ENCODE measurements at places on chromosomes 6 and 20.

DNA sequence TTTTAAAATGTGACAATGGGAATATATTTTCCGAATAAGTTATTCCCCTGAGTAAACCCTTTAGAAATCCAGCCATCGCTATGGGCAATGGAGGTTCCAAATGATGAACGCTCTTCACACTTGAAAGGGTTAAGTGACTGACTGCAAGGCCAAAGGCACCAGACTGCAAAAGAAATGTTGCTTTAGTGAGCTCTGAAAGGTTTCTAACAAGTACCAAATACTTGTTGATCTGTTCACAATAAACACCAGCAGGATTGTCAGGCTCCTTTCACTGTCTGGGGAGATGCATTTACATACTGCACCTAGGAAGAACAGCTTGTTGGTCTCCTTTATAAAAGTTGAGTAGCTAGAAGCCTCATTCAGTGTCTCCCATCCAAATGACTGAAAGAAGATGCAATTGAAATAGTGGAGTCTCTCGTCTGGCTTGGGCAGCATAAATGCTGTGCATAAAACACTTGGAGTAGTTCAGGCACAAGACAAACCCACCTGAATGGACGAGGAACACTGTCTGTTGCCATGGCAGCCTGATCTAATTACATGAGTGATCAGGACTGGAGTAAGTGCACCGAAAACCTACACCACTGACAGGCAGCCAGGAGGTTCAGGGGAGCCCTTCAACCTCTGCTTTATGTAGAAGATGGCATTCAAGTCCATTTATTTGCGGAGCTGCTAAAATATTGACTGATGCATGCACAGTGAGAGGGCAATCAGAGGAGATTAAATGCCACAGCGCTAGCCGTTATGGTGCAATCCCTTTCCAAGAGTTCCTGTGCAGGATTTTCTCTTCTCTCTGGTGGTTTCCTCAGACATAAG, 2.9 kb downstream of the ATXN1 start:
- no peak for DNase-seq

GRCh38 chr6:105886066-105886813, 199.9 kb upstream of the PRDM1 start:
- no peak for DNase-seq

DNA sequence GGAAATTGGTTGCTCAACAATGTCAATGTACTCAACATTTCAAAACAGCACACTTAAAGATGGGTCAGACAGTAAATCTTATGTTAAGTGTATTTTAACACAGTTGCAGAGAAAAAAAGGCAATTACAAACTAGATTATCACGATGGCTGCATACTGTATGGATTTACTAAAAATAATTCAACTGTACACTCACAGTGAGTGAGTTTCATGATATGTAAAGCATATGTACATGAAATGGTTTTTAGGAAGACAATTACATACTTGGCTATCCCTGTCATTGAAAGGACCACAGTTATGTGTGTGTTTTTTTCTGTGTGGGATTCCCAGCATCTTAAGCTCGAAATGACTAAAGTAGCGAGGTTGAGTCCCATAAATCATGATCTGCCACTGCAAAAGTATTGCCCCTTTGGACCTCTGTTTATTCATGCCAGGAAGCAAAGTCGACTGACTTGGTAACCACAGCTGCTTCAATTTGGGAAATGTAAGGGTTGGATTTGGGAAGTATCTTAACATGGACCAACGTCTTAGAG, 5.5 kb upstream of the SALL4 start:
- no peak for DNase-seq

DNA sequence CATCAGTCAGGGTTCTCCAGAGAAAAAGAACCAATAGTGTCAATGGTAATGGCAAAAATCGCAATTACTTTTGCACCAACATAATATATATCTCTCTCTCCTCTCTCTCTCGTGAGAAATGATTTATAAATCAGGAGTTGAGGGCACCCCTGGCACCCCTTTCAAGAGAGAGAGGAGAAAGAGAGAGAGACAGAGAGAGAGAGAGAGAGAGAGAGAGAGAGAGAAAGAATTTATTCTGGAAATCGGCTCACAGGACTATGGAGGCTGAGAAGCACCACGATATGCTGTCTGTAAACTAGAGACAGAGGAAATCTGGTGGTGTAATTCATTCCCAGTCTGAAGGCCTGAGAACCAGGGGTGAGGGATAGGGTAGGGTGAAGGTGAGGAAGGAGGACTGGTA, 201.9 kb upstream of the MAP3K7 start:
- DNase-seq: no peak

DNA sequence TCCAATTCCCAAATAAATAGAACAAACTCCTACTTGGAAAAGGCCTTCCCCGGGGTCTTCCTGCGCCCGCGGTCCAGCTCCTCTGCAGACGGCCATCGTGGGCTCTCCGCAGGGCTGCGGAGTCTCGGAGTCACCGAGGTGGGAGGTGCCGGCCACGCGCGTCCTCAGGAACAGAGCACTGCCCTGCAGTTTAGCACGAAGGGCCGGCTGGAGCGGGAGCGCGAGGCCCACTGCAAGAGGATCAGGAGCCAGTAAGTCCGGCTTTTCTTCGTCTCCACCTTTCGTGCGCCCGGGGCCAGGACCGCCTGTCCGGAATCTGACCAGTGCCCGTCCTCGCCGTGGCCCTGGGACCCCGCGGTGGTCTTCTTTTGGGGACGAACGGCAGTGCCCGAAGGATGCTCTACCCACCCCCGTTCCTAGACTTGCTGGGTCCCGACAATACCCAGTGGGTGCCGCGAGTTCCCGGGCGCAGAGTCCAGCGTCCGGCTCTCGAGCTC, 1.4 kb downstream of the BHLHE23 start:
- DNase-seq: no peak

GRCh38 chr20:25580711-25581110, 4.6 kb downstream of the NINL start:
- DNase-seq: no peak

DNA sequence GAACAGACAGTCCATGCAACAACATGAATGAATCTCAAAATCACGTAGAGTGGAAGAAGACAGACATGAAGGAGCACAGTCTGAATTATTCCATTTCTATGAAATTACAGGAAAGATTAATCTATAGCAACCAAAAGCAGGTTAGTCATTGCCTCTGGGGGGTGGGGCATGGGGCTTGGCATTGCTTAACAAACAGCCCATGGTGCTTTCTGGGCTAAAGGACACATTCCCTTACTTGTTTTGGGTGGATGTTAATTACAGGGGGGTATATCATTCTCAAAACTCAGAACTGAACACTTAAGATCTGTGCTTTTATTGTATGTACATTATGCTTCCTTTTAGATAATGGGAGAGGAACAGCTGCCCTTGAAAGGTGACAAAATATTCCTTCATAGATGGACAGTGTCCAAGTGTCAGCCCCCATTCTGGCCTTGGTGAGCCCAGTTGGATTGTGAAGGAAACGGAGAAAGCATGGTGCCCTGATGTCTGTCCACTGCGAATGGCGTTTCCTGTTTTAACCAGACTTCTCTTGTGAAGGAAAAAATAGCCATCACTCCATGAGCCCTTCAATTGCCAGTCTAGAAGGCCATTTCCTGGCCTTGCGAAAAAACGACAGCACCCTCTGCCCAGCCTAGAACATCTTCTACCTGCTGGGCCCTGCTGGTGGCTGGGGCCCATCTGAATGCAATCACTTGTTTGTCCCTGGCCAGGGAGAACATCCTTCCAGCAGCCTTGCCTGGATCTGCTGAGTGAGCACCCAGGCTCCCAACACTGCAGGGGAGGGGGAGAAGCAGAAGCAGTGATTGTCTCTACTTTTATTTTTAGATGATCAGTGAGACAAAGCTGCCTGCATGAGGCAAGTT, 179.7 kb downstream of the BCAS1 start:
- DNase-seq: no peak

DNA sequence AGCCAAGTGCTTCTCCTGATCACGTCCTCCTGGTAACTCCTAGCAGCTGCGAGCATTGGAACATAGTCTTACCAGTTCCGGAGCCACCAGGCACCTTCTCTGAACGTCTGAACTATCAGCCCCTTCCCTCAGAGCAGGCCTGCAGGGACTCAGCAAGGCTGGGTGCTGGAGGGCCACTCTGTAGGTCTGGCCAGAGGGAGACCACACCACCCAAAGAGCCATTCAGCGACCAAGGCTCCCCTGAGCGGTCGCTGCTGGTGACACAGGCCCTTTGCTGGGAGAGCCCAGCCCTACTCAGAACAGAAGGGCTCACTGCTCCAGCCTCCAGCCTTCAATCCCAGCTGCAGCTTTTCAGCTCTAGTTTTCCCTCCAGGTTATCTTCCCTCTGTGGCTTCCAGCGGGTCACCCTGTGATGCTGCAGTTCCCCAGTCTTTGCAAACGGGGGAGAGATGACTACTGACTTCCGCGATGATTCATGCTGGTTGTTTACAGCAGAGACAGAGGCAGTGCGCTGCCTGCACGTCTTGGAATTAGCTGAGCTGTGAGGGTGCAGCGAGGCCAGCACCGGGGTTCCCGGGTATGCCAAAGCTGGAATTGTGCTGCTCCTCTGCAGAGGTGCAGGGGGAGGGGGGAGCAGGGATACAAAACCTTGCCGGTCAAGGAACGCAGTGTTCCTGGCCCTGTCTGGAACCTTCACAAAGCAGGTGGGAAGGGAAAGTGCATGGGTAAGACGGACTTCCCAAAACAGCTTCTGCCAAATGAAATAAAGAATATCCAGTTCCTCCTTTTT, 161.4 kb downstream of the LY86 start:
- no peak for DNase-seq

DNA sequence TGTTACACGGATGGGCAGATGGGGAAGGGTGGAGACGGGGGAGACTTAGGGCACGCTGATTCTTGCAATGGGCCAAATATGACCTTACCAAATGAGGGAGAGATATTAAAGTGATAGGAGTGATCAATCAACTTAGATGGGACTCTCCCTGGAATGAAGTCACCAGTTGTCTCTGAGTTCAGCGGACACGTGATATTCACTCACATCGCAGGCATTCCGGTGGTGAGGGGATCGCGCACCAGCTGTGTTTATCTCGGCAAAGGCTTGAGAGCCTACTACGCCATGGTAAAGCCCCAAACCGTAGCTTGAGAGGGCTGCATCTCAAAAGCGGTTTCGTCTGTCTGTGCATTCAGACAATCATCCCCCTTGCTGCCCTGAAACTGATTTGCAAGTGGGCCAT, 5.5 kb downstream of the BMP7 start:
- DNase-seq: no peak

- peak; percentile 76 for DNase-seq
Measured at GRCh38 chr6:150599199-150600009, at the start of gene PLEKHG1. Gene PLEKHG1, plus strand, starts transcription at chr6:150599885. Its CDS starts 133,797 bp downstream, at chr6:150733682.

GRCh38 chr6:155077331-155077730, 82.2 kb downstream of the TIAM2 start:
- no peak for DNase-seq

DNA sequence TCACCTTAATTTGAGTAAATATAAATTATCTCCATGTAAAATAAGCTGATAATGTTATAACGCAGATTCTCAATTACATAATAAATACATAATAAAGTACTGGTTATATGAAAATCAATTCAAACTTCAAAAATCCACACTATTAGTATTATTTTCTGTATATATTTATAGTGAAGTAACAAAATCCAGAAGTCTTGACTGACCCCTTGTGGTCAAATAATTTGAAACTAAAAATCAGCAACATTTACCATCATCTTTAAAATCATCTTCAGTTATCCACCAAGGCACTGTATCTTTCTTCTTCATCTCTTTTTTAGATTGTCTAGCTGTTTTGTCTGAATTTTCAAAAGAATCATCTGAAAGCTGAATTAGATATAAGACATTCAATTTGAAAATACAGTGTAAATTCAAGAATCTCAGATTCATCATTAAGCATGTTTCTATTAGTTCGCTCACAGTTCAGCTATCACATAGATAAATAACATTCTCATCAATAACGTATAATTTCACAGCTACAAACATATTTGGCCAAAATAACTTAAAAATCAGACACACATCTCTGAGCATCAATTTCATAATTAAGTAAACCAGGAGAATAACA, 6.5 kb downstream of the CEP162 start:
- DNase-seq: no peak

GRCh38 chr6:132143258-132143657, 192.1 kb upstream of the CCN2 start:
- no peak for DNase-seq

Measured in activated naive CD8-positive, alpha-beta T cell treated with anti-CD3 and anti-CD28 coated beads, Interleukin-2, amount 10 ng/mL, durations not matched to agents 7 days and 5 days (primary cell).